ENCODE measurements at places on chromosomes 7 and 10.

GRCh38 chr7:1922071-1922869 is 252.2 kb downstream of the ELFN1 start:
- DNase-seq: peak; percentile 54

DNA sequence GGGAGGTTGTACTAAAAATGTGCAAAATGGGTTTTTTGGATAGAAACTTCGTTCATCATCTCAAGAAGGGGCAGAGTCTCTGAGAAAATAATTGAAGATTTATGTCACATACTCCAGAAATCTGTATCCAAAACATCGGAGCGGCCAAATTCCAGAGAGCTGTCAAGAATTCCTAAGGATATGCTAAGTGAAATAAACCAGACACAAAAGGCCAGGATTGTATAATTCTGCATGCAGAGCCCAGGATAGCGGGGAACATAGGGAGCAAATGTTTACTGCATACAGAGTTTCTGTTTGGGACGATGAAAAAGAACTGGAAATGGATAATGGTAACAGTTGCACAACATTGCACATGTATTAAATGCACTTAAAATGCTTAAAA is 224.2 kb upstream of the AUTS2 start:
- DNase-seq: no peak

DNA sequence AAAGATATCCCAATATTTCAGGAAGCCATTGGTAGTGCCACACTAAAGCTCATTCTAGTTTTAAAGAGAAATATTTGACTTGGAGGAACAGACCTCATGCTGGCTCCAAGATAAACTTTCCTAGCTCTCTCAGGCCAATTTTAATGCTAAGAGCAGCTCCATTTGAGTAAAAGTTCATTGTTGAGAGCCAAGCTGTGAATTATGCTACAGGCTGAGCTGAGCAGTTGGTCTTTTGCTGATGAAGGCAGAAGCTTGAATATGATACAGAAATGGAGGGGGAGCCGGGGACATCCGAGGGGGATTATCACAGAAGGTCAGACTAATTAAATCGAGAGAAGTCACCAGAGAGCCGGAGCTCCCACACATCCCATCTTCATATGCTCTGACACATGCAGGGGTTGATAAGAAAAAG is 175.7 kb upstream of the AUTS2 start:
- no peak for DNase-seq

GRCh38 chr7:22173685-22174573 is 183.0 kb downstream of the RAPGEF5 start:
- peak; percentile 24 for DNase-seq

- no peak for DNase-seq
These were observed 381.8 kb upstream of the FZD8 start for GRCh38 chr10:36023939-36024338.

GRCh38 chr10:77925795-77926565 is 575 bp downstream of the DLG5 start:
- no peak for DNase-seq

GRCh38 chr7:29343399-29343798 is 148.8 kb downstream of the CHN2 start:
- no peak for DNase-seq

DNA sequence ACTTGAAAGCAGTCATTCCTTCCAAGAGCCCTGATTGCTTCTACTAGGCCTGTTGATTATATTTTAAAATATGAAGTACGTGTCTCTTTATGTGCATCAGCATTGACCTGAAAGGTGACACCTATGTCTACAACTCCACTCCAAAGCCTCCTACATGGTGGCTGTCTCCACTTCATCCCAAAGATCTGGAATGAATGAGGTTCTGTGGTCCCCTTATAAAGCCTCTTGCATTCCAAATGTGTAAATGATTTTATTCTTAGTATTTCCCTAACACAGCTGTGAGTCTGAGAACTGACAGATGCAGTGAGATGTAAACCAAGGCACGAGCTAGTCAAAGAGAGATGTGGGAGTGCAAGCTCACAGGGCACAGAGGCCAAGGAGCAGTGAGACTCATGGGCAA is 176.0 kb upstream of the SVIL start:
- DNase-seq: no peak

GRCh38 chr7:77529279-77529678 is 7.8 kb upstream of the PTPN12 start:
- DNase-seq: no peak

- DNase-seq: no peak
These were observed 322.7 kb upstream of the PFKP start for GRCh38 chr10:2744547-2745200.

- no peak for DNase-seq
These were observed 3.3 kb upstream of the COPS6 start for GRCh38 chr7:100085515-100085914.

GRCh38 chr7:55144333-55145317 is 125.8 kb downstream of the EGFR start:
- no peak for DNase-seq

- DNase-seq: no peak
These were observed 52.9 kb downstream of the ELMO1 start for GRCh38 chr7:37395618-37396259.

- no peak for DNase-seq
These were observed 11.2 kb upstream of the PLEKHA1 start for GRCh38 chr10:122363311-122363710.

- DNase-seq: no peak
These were observed 236.4 kb upstream of the CCDC6 start for GRCh38 chr10:60142736-60143135.

- DNase-seq: no peak
These were observed 71.2 kb downstream of the MINPP1 start for GRCh38 chr10:87575851-87576250.

DNA sequence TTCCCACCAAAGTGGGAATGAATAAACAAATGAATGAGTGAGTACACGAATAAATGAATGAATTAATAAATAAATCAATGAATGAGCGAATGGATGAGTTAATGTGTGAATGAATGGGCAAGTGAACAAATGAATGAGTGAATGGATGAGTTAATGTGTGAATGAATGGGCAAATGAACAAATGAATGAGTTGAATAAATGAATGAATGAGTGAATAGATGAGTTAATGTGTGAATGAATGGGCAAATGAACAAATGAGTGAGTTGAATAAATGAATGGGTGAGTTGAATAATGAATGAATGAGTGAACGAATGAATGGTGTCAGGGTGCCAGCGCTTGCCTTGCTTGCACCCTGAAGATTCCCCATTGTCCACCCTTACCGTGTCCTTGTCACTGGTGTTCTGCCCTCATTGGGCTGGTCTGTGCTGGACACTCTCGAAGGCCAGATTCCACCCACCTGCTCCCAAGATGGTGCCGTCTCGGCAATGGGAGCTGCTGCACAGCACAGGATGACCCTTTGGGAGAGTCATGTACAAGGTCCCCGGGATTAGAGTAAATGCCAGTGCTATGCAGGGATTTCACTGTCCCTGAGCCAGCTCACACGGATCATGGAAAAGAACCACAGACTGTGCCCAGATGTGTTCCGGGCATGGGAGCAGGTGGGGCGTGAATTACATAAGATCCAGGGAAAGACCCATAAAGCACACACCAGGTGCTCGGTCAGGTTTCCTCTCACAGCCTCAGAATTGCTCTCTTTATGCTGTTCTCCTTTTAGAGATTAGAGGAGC is 83.2 kb downstream of the CAMK1D start:
- DNase-seq: no peak

- DNase-seq: no peak
These were observed 17.0 kb downstream of the PRSS2 start for GRCh38 chr7:142787783-142788182.

DNA sequence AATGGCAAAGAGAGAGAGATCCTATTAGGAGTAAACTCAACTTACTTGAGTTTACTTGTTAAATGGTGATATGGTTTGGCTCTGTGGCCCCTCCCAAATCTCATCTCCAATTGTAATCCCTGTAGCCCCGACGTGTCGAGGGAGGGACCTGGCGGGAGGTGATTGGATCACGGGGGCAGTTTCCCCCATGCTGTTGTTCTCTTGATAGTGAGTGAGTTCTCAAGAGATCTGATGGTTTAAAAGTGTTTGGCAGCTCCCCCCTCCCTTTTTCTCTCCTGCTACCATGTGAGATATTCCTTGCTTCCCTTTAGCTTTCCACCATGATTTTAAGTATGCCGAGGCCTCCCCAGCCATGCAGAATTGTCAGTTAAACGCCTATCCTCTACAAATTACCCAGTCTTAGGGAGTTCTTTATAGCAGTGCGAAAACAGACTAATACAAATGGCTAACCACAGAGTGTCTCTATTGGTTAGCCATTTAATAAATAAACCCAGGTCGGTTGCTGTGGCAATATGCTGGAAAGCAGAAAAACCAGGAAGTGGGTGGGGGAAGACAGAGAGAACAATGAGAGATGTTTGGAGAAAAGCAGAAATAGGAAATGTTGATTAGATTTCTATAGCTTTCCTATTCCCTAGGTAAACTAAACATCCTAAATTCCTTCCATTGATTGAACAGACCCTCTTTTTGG is 3.0 kb upstream of the STMP1 start:
- DNase-seq: no peak

DNA sequence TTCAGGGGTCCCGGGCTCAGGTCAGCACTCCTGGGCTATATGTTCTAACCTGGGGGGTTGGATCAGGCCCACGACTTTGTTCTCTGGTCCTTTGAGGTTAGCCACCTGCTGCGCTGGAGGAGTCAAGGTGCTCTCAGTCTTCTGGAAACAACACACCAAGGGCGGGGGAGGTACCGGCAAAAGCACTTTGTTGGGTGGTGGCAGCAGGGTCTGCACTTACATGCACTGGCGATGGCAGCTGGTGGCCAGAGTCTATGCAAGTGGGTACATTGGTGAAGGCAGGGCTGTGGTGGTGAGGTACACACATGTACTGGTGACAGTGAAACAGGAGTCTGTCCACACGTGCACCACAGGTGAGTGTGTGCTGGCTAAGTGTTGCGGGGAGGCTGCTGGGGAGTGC is 194.2 kb upstream of the MAGI2 start:
- no peak for DNase-seq

GRCh38 chr10:48469516-48470020 is 135.3 kb downstream of the ARHGAP22 start:
- DNase-seq: no peak

DNA sequence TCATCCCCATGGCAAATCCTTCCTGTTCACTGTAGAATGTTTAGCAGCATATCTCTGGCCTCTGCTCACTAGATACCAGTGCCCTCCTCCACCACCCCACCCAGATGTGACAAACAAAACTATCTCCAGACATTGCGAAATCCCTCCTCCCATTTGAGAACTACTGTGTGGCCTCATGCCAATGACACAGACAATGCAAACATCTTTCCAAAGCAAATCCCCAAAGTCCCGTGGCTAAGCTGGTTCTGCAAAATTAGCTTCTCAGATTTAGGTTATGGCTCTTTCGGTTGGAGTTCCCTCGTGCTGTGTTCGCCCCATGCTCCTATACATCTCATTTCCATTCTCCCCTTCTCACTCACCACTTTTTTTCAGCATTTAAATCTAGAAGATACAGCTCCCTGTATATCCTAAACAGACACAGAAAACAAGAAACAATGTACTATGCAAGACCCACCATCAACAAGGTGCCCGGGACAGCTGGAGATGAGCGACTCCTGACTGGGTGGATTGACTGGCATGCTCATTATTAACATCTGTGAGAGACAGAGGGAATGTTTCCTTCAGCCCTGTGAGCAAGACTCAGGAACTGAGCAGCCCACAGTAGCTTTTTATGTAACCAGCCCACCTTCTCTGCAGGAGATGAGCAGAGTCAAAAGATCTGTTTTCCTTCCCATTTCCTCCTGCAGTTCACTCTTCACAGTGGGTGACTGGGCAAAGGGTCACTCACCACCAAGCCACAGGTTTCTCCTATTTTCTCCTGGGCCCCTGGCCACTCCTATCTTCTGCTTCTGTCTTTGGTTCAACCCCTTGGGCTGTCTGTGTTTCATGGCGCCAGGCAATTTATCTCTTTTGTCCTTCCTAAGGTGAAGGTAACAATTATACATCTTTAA is 225.7 kb upstream of the AOAH start:
- DNase-seq: no peak

DNA sequence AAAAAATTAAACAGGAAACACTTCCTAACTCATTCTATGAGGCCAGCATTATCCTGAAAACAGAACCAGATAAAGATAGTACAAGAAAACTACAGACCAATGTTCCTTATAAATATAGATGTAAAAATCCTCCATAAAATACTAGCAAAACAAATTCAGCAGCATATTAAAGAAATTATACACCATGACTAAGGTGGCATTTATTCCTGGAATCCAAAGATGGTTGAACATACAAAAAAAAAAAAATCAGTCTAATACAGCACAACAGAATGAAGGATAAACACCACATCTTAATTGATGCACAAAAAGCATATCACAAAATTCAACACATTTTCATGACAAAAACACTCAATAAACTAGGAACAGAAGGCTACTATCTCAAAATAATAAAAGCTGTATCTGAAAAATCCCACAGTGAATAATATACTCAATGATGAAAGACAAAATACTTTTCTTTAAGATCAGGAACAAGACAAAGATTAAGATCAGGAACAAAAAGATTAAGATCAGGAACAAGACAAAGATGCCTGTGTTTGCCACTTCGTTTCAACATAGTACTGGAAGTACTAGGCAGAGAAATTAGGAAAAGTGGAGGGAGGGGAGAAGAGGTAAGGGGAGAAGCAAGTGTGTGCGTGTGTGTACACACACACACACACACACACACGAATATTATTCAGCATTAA is 95.6 kb downstream of the SNX13 start:
- DNase-seq: no peak
